ENCODE measurements at places on chromosomes 13 and 19.
A peak's percentile ranks its signal among the peaks of the same experiment; 100 is the strongest.

DNA sequence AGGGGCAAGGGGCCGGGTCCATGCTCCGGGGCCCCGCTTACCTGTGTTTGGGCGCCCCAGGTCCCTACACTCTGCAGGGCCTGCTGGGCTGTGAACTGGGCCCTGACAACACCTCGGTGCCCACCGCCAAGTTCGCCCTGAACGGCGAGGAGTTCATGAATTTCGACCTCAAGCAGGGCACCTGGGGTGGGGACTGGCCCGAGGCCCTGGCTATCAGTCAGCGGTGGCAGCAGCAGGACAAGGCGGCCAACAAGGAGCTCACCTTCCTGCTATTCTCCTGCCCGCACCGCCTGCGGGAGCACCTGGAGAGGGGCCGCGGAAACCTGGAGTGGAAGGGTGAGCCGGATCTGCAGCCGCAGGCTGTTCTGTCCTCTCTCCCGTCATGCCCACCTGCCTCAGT, 1.7 kb downstream of the FCGRT start:
- no peak for DNase-seq

DNA sequence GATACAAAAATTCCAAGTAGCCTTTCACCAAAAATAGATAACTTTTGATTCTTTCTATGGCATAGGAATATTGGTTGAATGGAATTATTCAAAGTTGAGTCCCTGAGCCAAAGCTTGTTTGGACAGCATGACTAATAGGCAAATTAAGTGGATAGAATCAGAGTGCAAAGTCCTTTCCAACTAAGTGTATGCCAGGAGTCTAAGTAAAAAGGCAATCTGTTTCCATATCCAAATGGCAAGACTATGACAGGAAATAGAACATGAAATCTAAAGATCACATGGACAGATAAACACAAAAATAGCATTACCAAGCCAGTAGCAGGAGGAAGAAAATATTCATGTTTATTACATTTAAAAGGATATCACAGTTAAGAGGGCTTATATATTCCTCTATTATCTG, 804.6 kb downstream of the SLITRK6 start:
- DNase-seq = no peak

DNA sequence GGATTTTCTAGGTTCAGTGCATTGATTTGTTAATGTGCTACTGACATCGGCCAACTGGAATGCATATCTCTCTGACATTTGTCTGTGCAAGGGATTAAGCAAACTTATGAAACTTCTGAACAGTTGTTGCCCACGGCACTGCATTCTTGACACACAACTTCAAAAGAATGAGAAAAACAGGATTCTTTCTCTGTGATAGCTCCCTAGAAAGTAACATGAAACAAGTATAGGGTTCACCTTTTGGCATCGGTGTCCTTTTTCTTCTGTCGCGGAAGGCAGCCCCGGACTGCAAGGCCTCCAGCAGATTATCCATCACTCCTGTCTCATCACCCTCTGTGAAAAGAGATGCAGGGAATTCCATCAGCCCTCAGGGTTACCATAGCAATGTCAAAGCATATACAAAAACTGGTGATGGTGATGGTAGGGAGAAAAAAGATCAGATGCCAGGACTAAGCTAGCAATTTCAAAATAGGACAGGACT, 389.2 kb downstream of the DIAPH3 start:
- peak; percentile 55 for DNase-seq

- peak; percentile 35 for DNase-seq
These were observed 27.3 kb downstream of the RUBCNL start for GRCh38 chr13:46359714-46360113.

DNA sequence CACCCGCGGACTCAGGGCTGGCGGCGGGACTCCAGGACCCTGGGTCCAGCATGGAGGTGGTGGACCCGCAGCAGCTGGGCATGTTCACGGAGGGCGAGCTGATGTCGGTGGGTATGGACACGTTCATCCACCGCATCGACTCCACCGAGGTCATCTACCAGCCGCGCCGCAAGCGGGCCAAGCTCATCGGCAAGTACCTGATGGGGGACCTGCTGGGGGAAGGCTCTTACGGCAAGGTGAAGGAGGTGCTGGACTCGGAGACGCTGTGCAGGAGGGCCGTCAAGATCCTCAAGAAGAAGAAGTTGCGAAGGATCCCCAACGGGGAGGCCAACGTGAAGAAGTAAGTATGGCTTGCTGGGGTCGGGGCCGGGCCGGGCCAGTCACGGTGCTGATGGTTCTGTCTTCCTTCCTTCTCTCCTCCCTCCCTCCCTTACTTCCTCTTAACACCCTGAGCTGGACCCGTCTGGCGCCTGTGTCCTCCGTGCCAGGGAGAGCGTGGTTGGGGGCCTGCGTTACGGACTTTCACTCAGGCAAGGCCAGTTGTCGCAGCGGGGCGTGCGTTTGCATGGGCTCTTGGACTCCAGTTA, 1.4 kb downstream of the STK11 start:
- DNase-seq = no peak

GRCh38 chr19:49861541-49862378, 5.6 kb downstream of the PNKP start:
- no peak for DNase-seq

GRCh38 chr19:1434577-1435060, 3.6 kb upstream of the RPS15 start:
- DNase-seq = no peak

GRCh38 chr19:29851769-29852521, 40.2 kb downstream of the CCNE1 start:
- DNase-seq = no peak

GRCh38 chr13:31174018-31174417, 12.3 kb upstream of the HSPH1 start:
- no peak for DNase-seq

DNA sequence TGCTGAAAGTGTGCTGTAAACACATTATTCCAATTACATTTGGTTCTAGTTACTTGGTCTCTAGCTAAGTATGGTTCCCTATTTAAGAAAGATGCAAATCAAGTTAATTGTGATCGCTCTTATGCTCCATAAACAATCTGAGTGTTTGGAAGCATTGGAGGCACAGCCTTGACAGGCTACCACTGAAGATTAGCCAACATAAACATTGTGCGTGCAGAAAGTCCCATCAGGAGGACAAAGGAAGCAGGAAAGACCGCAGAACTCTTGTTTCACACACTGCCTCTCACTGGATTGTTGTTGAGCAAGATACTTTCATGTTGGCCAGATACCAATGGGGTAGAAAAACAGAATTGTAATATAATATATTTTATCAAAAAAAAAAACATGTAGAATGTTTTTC, 814.4 kb downstream of the EFNB2 start:
- no peak for DNase-seq

DNA sequence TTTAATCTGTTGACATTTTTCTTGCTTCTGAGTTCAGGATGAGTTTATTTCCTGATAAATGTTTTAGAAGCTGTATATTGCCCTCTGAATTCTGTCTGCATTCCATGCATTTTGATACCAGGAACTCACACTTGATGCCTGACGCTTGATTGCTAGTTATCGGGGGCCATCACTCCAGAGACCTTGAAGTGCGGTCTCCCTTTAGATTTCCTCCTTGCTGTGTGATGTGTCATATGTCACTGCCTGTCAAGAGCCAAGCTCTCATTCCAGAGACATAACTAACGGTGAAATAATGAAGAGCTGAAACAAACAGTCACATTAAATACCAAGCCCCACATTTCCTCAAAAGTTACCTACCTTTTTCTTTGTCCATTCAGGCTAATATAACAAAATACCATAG, 155.5 kb downstream of the TNFSF13B start:
- DNase-seq = no peak

All from GM04504 (cell line).